ENCODE measurements at places on chromosomes 16 and 17.

GRCh38 chr17:65170839-65171238 is 33.7 kb downstream of the RGS9 start:
- peak; percentile 25 for DNase-seq

DNA sequence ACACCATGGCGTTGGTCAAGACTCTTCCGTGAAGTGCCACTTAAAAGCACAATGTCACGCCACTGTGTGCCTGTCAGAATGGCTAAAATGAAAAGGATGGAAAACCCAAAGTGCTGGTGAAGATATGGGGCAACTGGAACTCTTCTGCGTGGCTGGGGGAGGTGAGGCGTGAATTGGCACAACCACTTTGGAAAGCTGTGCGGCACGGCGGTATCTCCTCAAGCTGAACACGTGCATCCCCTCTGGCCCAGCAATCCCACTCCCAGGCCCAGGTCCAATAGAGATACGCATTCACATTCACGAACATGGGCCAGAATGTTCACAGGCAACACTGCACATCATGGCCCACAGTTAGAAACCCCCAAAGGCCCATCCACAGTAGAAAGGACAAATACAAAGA is 8.9 kb downstream of the DUSP3 start:
- no peak for DNase-seq

GRCh38 chr17:42474276-42474675 is 15.6 kb downstream of the ATP6V0A1 start:
- DNase-seq: peak; percentile 44

DNA sequence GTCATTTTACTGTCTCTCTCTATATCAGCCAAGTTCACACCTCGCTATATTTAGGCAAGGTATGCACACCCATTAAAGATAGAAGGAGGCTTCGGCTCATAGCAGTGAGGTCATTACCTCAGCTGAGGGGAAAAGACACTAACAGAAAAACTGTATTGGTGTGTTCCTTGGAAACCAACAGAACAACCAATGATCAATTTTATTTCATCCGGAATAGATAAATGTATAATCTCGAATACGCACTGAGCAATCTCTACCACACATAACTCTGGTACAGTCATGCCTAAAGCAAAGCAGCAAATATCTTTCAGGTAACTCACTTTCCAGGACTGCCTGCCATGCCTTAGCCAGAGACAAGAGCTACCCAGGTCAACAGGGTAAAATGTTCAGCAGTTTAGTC is 109.9 kb upstream of the CORO6 start:
- DNase-seq: no peak

DNA sequence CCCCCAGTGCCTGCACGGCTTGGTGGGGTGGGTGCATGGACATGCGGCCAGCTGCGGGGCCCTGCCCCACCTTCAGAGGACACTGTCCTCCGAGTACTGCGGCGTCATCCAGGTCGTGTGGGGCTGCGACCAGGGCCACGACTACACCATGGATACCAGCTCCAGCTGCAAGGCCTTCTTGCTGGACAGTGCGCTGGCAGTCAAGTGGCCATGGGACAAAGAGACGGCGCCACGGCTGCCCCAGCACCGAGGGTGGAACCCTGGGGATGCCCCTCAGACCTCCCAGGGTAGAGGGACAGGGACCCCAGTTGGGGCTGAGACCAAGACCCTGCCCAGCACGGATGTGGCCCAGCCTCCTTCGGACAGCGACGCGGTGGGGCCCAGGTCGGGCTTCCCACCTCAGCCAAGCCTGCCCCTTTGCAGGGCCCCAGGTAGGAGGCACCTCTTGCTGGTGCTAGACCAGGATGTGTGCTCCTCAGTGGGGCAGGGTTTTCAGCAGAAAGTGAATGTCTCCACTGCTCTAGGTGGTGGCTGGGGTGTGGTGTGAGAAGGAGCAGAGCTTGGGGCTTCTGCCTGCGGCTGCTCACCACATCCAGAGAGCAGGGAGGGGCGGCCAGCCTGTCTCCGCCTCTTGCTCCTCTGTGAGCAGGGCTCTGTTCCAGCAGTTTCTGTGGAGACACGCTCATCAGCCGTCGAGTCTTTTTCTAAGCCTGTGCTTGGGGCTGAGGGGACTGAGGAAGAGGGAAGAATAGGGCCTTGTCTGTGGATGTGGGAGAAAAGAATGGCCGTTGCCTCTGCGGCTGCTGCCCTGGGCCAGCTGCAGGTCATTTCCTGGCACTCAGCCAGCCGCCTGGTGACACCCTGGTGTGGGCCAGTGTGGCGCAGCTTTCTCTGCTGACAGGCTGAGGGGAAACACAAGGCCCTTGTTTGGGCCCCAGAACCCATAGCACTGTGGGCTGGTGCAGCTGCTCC is 2.2 kb downstream of the ZNF276 start:
- no peak for DNase-seq

DNA sequence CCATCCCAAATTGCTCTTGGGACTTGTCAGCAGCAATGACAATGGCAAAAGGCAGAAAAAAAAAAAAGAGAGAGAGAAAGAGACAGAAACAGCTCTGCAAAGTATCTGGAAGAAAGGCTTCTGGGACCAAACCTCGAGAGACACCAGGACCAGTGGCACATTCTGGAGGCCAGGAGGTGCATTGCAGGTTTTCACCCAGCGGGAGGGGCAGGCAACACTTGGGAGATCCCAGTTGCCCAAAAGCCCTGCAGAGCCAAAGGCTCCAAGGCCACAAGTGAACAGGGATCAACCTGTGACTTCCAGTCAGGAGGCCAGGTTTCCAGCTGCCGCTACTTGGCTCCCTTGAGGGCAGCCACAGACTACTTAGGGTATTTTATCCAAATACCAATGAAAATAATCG is 110.8 kb upstream of the CDH5 start:
- DNase-seq: peak; percentile 11

DNA sequence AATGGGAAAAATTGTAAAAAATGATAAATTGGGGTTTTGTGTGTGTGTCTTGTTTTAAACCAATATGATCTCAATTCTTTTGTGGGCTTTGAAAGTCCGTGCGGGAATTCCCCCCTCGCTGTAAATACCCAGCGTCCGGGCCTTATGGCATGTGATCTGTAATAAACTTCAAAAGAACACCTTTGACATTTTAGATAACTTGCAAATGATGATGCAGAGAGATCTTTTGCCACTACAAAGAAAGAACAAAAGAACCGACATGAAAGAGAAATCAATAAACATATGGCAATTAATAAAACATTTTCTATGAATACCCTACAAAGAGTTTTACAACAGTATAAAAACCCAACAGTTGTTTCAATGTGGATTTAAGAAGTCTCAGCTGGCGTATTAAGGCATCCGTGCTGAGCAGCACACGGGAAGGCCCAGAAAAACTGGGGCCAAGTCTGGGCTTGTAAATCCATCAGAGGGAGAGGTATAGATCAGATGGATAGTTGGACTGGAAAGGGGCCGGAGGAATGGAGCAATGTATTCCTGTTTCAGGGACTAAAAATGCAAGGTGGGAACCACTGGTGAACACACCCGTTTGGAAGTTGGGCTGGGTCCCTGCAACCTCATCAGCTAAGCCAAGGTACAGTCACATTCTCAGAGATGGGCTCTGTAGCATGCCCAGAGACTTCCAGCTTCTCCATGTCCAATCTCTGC is 115.2 kb downstream of the IRX5 start:
- DNase-seq: no peak

DNA sequence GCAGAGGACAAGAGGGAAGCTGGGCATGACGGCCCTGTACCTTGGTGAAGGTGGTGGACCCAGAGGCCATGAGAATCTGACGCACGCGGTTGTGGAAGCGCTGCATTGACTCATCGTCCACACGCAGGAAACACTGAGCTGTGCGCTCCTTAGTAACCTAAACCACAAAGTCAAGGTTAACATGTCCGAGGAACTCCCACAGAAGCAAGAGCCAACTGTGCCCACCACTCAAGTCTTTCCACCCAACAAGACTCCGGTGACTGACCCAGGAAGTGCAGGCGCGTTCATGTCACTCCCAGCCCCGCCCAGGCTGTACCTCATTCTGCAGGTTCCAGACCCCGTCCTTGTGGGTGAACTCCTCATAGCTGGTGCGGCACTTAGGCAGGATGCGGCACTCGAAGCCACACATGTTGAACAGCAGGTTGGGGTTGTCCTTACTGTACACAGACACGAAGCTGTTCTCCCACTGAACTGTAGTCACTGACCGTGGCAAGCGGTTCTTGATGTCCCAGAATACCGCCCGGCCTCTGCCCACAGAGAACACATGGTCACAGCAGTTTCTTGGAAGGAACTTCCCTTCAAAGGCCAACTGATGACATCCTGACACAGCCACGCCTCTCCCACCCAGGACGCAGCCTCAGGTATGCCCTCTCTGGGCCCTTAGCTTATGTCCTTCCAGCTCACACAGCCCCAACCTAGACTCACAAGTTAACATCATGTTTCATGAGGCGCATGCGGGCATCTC is 11.5 kb downstream of the PRPF8 start:
- no peak for DNase-seq

GRCh38 chr17:61412143-61412859 is 12.7 kb downstream of the TBX2 start:
- peak; percentile 93 for DNase-seq

GRCh38 chr16:84340325-84341040 is 27.9 kb upstream of the ATP2C2 start:
- DNase-seq: no peak

GRCh38 chr17:77325577-77326075 is 184.9 kb downstream of the SEC14L1 start:
- DNase-seq: no peak

DNA sequence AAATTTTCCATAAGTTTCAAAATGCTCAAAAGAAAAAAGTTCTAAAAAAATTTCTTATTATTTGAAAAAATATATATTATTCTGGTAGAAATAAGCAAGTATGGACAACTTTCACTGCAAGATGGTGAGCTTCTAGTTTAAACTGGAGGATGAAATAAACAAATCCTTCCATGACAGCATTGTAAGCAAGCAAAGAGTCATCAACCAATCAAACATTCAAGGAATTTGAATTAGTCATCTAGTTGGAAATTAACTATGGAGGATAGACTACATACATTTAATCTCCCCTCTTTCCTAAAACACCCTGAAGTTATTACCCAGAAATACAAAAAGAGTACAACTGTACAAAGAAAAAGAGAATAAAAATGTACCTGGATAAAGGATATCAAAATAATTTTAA is 51.0 kb upstream of the IRX5 start:
- DNase-seq: no peak

- DNase-seq: no peak
These were observed 69.6 kb upstream of the GAS7 start for GRCh38 chr17:10268005-10268404.

DNA sequence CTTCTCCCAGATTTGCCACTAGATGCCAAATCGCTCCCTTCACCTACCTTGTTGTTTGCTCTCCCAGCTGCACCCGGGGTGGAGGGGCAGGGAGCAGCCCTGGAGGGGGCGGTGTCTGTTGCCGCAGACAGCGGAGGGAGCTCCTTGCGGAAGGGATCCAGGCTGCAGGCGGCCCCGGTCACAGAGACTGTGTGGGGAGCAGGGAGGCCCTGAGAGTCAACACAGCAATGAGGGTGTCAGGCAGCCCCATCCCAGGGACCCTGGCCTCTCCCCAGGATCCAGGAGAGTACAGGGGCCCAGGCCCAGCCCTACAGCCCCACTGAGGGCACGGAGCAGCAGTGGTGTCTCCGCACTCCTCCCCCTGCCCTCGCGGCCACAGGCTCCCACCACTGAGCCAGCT is 50.5 kb upstream of the CHMP6 start:
- DNase-seq: no peak

DNA sequence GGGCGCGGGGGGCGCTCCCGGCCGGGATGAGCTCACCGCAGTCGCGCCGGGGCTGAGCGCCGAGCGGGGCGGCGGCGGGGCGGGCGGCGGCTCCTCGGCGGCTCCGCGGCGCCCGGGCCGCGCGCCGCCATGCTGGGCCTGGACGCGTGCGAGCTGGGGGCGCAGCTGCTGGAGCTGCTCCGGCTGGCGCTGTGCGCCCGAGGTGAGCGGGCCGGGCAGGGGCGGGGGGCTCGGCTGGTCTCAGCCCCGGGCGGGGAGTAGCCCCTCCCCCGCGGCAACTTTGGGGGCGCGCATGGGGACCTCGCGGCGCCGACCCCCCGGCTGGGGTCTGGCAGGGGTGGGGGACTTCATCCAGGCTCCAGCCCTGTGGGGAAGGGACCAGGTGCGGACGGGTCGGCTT is at the start of gene ARHGDIG:
ARHGDIG (plus strand) TSS at position 40 of the 400 bp plus-strand sequence; CDS start at position 130, 90 bp downstream.
- DNase-seq: no peak

GRCh38 chr17:16314189-16314588 is 39.1 kb downstream of the CENPV start:
- DNase-seq: no peak

GRCh38 chr16:66354034-66354909 is 12.2 kb upstream of the CDH5 start:
- no peak for DNase-seq

- no peak for DNase-seq
These were observed 3.8 kb upstream of the USP36 start for GRCh38 chr17:78844301-78845005.

DNA sequence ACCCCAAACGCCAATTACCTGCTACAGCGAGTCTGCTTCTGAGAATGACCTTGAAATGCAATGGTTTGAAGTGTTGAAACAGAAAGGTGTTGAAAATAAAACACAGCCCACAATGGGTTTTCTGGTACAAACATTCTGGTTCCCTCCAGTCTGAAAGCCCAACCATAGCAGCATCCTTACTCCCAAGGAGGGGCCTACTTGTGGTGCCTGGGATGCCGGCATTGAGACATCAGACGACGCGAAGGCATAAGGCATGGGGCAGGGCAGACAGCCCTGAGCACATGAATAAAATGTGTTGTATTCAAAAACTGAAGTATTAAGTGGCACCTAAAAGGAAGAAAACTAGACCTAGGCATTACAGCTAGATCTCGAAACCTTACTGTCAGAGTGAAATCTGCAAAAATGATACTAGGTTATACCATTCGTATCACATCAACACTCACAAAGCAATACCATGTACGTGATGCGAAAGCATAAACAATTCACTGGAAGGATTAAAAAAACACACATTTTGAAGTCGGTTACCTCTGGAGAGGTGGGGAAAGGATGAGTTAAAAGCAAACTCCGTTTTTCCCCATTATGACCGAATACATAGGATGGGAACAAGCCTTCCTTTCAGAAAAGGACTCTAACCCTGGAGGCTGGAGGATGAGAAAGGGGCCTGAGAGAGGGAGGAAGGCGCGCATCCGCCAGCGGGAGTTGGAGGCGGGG is 702 bp downstream of the NUDT21 start:
- DNase-seq: no peak

DNA sequence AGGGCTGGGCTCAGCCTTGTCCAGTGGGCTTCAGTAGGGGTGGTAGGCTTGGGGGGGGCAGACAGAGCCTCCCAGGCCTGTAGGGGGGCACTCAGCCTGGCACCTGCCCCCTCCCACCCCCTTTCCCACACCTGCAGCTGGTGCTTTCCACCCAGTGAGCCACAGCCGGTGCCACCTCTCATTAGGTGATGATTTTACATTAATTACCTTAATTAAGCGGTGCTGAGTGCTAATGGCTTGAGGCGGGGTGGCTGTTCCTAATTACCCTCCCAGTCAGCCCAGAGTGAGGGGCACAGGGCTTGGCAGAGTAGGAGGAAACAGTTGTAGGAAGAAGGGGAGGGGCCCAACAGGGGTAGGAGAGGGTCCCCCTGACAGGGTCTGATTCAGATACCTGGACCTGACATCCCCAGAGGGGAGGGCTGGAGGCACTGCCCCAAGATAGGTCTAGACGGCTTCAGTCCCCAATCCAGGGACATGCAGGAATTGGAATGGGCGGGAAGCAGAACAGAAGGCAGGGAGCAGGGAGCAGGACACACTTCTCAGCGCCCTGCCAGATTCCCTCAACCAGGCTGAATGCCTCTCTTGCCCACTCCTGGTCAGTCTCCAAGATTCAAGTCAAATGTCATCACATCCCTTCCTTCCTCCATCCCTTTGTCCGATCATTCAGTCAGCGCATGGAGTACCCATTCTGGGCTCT is 26.5 kb upstream of the PHF12 start:
- DNase-seq: no peak
